Endodermal cell (in vitro differentiated cells): ENCODE measurements at places on chromosomes 7 and 10. TPM values are rescaled to one million over a fixed set of nuclear protein-coding genes. Genes with fewer than 3 reads are reported as not detected.

Gene SUGCT
- total RNA-seq: 3.9 to 5.0 TPM (median 4.9 TPM) in 3 replicates

Gene TET1
- total RNA-seq: 50.8 to 103 TPM (median 54.4 TPM) in 3 replicates

Gene C10orf53
- not detected in 2 replicates for total RNA-seq

Gene PON3
- 0.54 and 0.55 TPM in 2 replicates for total RNA-seq

- no peaks in the 10 kb centered on the region for H3K36me3 ChIP-seq
- H3K27ac ChIP-seq: no peak overlapping the region
- H3K4me1 ChIP-seq: no peaks in the 10 kb centered on the region
- H3K4me3 ChIP-seq: no peak overlapping the region
- H3K27me3 ChIP-seq: no peaks in the 10 kb centered on the region
- no peak for DNase-seq
Measured at GRCh38 chr10:31359979-31360378, 41.0 kb downstream of the ZEB1 start.

DNA sequence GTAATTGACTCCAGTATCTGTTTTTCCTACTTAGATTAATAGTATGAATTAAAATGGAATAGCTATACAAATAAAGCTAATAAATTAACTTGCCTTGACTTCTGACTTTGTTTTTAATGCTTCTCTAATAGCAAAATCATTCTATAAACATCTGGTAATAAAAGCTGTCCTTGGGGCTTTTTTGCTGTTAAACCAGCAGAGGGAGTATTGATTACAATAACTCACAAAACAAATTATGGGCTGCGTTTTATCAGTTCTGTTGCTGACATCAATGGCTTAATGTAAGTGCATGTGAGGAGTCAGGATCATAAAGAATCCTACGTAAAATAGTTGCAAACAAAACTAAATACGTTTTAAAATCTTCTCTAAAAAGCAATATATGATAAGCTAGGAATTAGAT is 667.8 kb downstream of the PCDH15 start:
- H3K36me3 ChIP-seq: no peaks in the 10 kb centered on the region
- H3K4me1 ChIP-seq: no peaks in the 10 kb centered on the region
- no peak for DNase-seq
- H3K4me3 ChIP-seq: no peak overlapping the region
- H3K27me3 ChIP-seq: no peaks in the 10 kb centered on the region

DNA sequence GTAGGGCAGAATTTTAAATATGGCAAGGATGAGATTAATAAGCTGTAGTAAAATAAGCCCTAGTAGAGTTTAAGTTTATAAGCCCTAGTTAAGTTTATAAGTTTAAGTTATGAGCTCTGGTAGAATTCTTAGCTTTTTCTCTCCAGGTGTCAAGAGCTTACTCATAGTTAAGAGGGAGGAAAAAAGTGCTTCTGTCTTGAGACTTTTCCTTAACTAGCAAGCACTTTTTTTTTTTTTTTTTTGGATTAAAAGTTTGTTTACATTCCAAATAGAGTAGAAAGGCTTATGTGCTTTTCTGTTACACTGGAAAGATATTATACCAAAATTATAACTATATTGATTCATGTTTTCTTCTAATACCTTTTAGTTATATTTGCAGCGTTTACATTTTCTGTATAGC is 25.5 kb upstream of the MPP7 start:
- H3K27ac ChIP-seq: no peak overlapping the region
- H3K4me3 ChIP-seq: no peak overlapping the region
- DNase-seq: no peak
- H3K36me3 ChIP-seq: no peaks in the 10 kb centered on the region

GRCh38 chr10:33005322-33006301 is 47.6 kb upstream of the ITGB1 start:
- no peaks in the 10 kb centered on the region for H3K27me3 ChIP-seq
- peaks cover 3% of the 10 kb centered on the region for H3K4me1 ChIP-seq
- no peaks in the 10 kb centered on the region for H3K36me3 ChIP-seq
- peak overlapping the region; percentile 64 for H3K4me3 ChIP-seq
- peak overlapping the region; percentile 68 for H3K27ac ChIP-seq

DNA sequence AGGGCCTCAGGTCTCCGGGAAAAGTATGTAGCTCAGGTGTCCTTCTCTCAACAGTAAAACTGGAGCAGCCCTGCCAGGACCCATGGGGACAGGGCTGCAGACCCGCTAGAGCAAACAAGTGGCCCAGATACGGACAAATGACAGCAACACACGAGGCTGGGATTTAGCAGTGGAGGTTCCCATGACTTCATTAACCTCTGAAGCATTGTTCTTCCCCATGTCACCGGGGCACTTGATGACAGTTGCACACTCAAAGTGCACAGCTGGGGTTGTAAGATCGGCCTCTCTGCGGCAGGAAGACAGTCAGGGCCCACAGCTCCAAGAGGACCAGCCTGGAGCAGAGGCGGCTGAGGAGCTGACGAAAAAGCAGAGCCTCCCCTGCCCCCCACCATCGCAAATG is 12.5 kb upstream of the PODXL start:
- H3K4me3 ChIP-seq: no peak overlapping the region
- H3K27me3 ChIP-seq: no peaks in the 10 kb centered on the region
- no peak overlapping the region for H3K27ac ChIP-seq
- DNase-seq: peak; percentile 48
- H3K36me3 ChIP-seq: no peaks in the 10 kb centered on the region

GRCh38 chr10:106189292-106189691 is 975.2 kb downstream of the SORCS1 start:
- H3K4me3 ChIP-seq: no peak overlapping the region
- peak; percentile 85 for DNase-seq
- no peaks in the 10 kb centered on the region for H3K36me3 ChIP-seq
- no peak overlapping the region for H3K27ac ChIP-seq

DNA sequence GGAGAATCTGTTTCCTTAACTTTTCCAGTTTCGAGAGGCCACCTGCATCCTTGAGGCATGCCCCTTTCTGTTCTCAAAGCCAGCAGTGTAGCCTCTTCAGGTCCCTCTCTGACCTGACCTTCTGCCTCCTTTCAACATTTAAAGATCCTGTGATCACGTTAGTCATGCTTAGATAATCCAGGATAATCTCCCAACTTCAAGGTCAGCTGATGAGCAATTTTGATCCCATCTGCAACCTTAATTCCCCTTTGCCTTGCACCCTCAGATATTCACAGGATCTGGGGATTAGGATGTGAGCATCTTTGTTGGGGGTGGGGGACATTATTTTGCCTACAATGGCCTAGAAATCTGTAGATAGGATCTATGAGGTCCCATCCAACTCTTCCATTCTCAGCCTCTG is 8.0 kb downstream of the HKDC1 start:
- no peaks in the 10 kb centered on the region for H3K27me3 ChIP-seq
- no peak for DNase-seq
- no peak overlapping the region for H3K27ac ChIP-seq
- no peak overlapping the region for H3K4me3 ChIP-seq
- H3K4me1 ChIP-seq: no peaks in the 10 kb centered on the region

DNA sequence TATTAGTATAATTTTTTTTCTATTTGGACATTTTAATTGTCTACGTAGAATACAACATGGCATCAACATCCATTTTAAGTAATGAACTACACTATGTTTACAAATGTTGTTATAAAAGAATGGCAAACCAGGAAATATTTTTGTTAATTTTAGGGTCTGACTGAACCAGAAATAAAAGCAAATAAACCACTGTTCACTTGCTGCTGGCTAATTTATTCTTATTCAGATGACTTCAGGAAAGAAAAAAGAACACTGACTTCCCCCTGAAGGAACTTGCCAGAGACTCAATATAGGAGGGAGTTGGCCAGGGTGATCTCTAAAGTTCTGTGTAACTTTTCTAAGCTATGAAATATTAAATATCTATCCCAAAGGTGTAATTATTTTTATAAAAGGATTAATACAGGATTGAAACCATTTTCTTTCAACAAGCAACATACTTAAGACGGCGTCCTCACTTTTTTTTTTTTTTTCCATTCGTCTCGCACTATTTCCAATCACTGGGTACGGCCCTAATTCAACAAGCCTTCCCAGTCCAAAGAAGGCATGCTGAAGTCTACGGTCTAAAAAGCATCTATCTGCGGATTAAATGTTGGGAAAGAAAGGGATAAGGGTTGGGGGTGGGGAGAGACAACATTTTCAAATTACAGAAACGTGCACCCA is 1.2 kb downstream of the USP6NL start:
- H3K27me3 ChIP-seq: peaks cover 9% of the 10 kb centered on the region
- H3K27ac ChIP-seq: no peak overlapping the region
- no peaks in the 10 kb centered on the region for H3K36me3 ChIP-seq
- peaks cover 3% of the 10 kb centered on the region for H3K4me1 ChIP-seq
